ENCODE measurements at places on chromosomes 4 and X.

DNA sequence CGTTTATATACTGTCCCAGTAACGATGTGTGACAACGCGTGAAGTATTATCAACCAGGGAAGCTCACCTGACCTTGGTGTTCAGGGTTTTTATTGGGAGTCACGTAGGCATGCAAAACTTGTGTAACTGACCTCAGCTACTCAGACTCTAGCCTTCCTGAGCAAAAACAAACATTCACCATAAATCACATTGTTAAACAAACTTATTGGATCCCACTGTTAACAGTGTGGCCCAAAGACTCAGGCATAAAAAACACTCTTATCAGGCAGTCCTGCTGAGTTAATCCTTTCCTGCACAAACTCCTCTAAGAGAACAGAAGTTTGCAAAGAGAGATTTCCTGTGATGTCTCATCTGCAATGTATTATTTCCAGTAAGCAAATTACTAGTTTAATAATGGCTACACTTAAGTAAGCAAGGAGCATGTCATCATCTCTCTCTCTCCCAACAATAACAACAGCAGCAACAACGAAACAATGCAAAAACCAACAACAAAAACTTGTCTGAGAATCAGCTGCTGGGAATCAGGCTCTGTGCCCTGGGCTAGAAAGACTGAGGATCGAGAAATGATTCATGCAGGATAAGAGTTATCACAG lies 12.0 kb downstream of the GAGE1 start:
- no peak for DNase-seq

DNA sequence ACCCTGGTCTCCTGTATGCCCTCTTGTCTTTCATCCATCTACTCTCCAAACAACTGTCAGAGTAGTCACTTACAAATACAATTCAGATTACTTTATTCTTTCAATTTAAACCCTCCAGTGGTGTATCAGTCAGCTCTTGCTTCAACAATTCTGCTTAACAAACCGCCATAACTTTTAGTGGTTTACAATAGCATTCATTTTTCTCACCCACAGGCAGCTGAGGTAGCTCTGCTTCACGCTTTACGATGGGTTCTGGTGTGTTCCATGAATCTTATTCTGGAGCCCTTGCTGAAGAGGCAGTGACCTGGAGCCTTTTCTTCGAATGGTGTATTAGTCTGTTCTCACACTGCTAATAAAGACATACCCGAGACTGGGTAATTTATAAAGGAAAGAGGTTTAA lies 86.2 kb upstream of the CAMK2D start:
- no peak for DNase-seq

GRCh38 chrX:23825675-23826074 lies 42.7 kb downstream of the SAT1 start:
- DNase-seq, result no peak

- DNase-seq, result no peak
These were observed 107.9 kb downstream of the PALLD start for GRCh38 chr4:168604496-168605373.

- no peak for DNase-seq
These were observed 430.6 kb downstream of the DTHD1 start for GRCh38 chr4:36712013-36712412.

DNA sequence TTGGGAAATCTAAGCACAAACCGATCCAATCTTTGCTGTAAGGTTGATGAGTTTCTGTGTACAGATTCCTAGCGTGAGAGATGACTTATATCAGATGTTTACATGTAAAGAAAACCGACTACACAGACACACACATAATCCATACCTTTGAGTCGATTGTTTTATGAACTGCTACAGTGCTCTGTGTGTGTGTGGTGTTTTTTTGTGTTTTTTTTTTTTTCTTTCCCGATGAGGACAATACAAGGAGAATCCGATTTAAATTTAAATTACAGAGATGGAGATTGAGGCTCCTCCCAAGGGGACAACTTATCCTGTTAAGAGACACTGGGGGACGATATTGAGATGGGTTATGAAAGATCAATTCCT lies 461 bp upstream of the SLC9A6 start:
- no peak for DNase-seq

GRCh38 chr4:7933651-7934510 lies 5.8 kb downstream of the AFAP1 start:
- no peak for DNase-seq

All from T47D (cell line).